ENCODE measurements at places on chromosomes 7 and 10.
A peak's percentile ranks its signal among the peaks of the same experiment; 100 is the strongest.

GRCh38 chr7:92661651-92662050, 71.5 kb upstream of the FAM133B start:
- no peak for DNase-seq

GRCh38 chr10:6072215-6072934, 10.2 kb upstream of the IL2RA start:
- no peak for DNase-seq

- peak; percentile 84 for DNase-seq
These were observed 21.6 kb downstream of the PRPF18 start for GRCh38 chr10:13608246-13608853.

DNA sequence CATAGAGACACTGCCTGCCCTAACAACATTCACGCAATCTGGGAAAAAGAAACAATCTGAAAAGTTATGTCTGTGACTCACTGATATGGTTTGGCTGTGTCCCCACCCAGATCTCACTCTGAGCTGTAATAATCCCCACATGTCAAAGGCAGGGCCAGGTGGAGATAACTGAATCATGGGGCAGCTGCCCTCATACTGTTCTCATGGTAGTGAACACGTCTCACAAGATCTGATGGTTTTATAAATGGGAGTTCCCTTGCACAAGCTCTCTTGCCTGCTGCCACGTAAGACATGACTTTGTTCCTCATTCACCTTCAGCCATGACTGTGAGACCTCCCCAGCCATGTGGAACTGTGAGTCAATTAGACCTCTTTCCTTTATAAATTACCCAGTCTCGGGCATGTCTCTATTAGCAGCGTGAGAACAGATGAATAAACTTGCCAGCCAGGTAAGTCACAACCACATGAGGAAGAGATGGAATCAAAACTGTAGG, 341.5 kb upstream of the AOAH start:
- peak; percentile 25 for DNase-seq

All from muscle of leg (tissue), 16 donors.